HAP-1 (cell line): ENCODE measurements at places on chromosomes 12 and 14.

- no peak for DNase-seq
These were observed 132.6 kb downstream of the TMEM132D start for GRCh38 chr12:129771238-129771637.

GRCh38 chr12:51017452-51017851 lies 8.7 kb downstream of the SLC11A2 start:
- DNase-seq = no peak

GRCh38 chr12:121532503-121533393 lies 48.1 kb downstream of the KDM2B start:
- no peak for DNase-seq

DNA sequence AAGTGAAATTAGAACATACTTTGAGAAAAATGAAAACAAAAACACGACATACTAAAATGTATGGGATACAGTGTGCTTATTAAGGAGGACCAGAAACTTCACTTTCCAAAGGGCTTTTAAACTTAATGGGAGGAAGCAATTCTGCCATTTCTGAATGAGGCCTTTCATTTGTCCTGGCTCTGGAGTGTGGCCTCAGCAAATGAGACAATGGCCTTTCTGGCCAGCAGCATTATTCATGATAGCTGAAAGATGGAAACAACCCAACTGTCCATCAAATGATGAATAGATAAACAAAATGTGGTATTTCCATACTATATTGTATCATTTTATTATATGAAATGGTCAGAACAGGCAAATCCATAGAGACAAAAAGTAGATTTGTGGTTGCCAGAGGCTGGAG lies 338.6 kb downstream of the CEP128 start:
- DNase-seq = no peak

DNA sequence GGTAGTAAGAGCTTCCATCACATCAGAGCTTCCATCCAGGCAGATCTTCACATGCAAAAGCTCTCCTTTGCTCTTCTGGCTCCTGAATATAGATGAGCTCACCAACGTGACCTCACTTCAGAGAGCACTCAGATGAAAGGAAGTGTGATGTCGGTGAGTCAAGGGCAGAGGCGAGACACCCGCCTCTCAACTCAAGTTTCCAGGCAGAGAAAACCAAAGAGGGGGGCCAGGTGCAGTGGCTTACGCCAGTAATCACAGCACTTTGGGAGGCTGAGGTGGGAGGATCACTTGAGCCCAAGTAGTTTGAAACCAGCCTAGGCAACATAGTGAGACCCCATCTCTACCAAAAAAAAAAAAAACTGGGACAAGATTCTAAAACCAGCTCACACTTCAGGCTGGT lies 126.9 kb downstream of the DUSP6 start:
- no peak for DNase-seq

DNA sequence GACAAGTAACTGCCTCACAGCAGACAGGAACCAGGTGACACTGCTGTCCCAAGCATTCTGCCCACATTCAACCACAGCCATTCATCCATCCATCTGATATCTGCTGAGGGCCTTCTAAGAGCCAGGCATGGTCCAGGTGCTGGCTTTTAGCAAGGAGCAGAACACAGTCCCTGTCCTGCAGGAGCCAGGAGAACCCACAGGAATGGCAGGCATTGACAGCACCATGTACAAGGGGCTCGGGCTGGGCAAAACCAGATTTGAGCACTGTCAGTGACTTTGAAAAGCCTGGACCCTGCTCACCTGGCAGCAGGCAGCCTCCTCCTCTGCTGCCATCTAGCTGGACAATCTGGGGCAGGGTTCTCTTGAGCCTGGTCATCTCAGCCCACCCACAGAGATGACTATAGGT lies 137.0 kb downstream of the ZFP36L1 start:
- DNase-seq = no peak
